HCT116 (cell line): ENCODE measurements at places on chromosomes 11 and 22. TPM values are rescaled to one million over a fixed set of nuclear protein-coding genes. Genes with fewer than 3 reads are reported as not detected.

DNA sequence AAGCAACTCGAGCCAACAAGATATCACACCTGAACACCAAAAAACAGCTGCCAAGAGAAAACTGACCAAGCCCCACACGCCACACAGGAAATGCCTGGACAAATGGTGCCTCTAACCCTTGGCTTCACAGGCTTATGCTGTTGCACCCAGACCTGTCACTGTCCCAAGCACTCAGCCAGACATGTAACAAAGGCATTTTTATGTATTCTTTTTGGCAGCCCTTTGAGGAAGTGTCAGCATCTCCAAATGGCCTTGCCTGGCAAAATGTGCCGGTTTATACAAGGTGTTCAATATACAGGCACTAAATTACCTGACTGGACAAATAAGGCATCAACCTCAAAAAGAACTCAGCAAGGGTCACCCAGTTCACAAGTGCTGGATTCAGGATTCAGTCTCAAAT, 6.1 kb downstream of the HDHD5 start:
- DNase-seq = no peak

DNA sequence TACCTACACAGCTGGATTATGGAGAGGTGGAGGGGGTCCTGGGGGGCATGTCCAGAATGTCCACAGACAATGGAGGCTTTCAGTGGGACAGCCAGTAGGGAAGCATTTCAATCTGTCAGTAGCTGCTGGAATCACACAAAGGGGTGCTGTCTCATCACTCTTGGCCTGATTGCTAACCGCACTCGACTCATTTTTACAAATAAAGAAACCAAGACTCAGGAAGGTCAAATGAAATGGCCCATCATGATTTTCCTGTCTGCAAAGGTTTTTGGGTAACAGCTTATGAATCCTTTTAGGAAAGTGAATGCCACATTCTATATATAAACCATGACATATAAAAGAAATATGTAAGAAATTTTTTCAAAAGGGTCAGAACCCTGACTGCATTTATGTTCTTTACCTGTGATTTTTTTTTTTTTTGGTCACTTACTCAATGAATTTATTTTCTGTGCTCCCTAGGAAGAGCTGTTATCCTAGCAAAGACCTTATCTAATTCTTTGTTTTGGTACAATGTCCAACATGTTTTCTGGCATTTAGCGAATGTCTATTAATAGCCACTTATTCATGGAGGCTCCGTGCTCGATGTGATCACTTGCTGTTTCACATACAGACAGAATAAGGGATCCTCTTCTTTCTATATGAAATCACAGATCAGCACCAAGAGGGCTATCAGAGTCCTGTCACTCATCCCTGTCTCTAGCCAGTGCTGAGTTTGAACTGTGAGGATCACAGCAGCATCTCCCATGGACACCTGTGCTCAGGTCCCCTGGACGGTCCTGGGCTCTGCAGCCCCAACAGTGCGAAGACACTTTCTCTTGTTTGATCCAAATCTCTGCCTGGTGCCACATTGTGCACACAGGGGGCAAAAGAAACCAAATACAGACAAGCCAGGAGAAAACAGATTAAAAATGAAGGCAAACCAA, 979.7 kb downstream of the NTM start:
- no peak for DNase-seq

Gene SDHD
- 129 TPM for total RNA-seq

Gene PANX2
- total RNA-seq = 8.0 TPM

Gene FERMT3
- total RNA-seq = 4.3 TPM

Gene OR8G5
- not detected for total RNA-seq
